ENCODE measurements at places on chromosomes 2 and 18.

- DNase-seq, result peak; percentile 79
Observed at GRCh38 chr2:64646007-64646880, 7.5 kb downstream of the SERTAD2 start.

DNA sequence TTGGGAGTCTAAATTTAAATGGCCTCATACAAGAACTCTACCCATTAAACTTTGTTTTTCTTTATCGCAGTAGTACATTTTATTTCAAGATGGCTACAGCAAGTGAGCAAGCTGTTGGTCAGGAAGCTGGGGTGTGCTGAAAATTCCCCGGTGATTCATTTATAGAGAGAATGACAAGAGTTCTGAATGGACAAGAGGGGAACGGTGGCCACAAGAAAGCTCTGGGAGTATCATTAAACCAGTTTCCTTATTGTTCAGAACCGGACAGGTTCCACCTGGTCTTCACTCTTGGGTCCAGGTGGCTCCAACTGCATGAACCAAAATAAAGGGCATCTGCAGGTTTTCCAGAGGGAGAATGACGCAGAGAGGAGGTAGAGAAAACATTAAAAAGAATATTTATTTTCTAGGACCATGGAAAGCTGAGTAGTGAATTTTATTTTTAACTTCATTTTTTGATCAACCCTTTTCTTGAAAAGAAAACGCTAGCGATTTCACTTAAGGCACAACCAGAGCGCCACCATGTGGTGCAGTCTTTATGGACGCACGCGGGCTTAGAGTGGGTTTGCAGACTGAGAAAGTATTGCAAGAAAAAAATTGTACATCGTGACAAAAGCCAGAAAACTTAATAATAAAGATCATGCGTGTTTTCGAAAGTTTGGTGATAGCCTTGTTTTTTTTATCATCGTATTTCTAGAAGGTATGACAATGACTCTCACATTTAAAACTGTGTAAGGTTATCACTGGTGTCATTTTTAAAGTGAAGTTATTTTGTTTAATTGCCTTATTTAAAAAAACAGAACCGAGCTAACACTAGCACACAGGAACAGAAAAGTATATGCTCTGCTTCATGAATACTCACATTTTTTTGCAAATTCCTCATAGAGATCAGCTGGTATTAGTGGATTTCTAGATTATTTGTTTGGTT is 97.9 kb upstream of the NOL4 start:
- DNase-seq, result peak; percentile 81

GRCh38 chr2:104855221-104856085 is 1.5 kb downstream of the POU3F3 start:
- no peak for DNase-seq

DNA sequence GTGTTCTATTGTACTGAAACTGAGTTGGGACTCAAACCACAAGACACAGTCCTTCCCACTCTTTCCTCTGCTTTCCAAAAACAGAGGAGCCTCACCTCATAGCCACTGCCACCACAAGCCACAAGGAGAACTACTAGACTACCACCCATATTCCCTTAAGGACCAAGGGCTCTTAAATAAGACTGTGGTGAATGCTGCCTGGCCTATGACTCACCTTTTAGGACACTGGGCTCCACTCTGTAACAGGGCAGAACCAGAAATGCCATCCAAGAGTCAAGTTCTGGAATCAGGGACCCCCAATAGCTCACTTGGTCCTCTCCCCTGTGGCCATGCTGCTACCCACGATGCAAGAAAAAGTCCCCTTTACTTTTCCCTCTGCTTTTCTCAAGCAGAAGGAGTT is 851.4 kb downstream of the BCL11A start:
- no peak for DNase-seq

DNA sequence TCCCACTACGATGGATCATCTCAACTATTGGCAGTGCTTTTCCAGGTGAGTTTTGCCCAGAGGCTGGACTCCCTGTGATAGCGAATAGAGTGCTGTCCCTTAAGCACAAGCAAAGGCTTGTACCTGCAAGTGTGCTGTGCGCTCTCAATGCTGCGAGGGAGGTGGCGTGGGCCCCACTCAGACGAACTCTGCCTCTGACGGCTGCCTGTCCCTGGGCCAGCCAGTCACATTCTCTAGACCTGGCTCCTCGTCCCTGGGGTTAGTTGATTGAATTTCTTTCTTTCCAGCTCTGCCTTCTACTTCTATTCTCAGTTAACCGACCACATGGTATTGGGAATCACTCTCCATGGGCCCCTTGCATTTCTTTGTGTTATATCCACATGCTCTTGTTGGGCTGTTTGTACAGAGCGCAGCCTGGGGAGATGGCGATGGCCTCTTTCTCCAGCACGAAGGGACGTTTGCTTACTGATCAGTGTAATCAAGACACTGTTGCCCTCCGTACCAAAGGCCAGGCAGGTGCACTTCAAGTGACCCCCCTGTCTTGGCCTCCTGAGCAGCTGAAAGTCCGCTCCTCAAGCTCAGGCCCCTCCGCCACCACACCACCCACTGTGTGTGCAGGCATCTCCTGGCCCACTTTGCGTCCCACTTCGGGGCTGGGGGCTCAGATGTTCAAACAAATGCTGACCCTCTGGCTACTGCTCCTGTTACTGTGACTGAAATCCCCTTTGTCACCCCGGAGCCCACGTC is 151.3 kb downstream of the ZNF236 start:
- no peak for DNase-seq

DNA sequence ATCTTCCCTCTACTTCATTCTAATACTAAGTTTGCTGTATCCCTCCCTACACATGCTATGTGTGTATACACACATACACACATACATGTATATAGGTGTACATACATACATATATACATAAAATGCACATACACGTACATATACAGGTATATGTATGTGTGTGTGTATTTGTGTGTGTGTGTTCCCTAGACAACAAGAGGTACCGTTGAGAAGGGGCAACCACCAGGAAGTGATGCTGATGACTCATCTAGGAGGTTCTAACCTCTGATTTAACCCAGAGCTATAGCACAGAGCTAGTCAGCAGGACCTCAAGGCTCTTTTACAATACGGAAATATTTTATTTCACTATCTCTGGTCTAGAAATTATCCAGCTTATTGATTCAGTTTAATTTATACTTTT is 139.2 kb downstream of the LAMA3 start:
- peak; percentile 71 for DNase-seq

- DNase-seq, result no peak
Observed at GRCh38 chr18:61459896-61460648, 126.8 kb downstream of the CDH20 start.

- no peak for DNase-seq
Observed at GRCh38 chr2:210288408-210288807, 26.6 kb downstream of the MYL1 start.
